ENCODE measurements at places on chromosomes 5 and 9.
A peak's percentile ranks its signal among the peaks of the same experiment; 100 is the strongest.

- ATAC-seq, result no peak
These were observed 6.6 kb downstream of the POC5 start for GRCh38 chr5:75710637-75711036.

GRCh38 chr5:142053426-142054151, 40.8 kb upstream of the GNPDA1 start:
- peak; percentile 80 for ATAC-seq

GRCh38 chr9:114004221-114004716, 73.8 kb downstream of the AMBP start:
- ATAC-seq, result no peak

DNA sequence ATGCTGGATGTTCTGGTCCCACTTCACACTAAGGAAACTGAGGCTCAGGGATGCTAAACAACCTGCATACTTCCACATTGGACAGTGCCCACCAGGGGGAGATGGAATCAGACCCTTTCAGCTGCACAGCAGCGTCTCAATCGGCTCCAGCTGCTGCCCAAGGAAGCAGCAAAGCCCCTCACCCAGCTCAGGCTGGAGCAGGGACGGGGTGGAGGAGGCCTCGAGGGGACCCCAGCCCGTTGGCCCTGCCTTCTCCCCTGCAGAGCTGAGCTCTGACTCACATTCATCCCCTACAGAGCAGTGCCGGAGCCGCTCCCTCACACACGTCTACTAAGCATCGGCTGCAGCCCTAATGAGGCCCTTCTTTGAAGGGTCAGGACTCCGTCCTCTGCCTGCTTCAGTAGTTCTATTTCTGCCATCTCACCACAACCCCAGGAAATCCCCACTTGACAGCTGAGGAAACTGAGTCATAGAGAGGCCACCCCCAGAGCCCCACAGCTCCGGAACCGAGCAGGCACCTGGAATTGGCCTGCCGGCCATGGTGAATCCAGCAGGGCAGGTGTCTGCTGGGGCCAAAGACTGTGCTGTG, 21.5 kb upstream of the SUSD3 start:
- ATAC-seq, result no peak
